ENCODE measurements at places on chromosomes 4 and X.

- DNase-seq: peak; percentile 25
Observed at GRCh38 chrX:49273181-49273727, 3.7 kb downstream of the PPP1R3F start.

- no peak for DNase-seq
Observed at GRCh38 chrX:2894885-2895292, 34.2 kb downstream of the ARSD start.

- no peak for DNase-seq
Observed at GRCh38 chr4:3290889-3291321, 1.9 kb upstream of the RGS12 start.

DNA sequence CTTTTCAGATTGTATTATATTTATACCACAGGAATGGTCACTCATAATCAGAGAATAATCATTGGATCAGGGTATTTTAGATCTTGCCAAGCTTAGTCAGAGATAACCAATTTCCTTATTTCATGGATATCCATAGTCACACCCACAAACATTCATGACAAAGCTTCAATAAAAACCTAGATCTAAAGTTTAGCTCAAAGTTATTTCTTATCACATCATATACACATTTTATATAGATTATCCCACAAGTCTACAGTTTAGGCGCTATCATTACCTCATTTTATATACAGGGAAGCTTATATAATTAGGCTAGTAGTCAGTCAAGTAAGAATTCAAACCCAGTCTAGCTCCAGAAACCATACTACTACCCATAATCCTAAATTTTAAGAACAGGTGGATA lies 82.3 kb downstream of the SLC10A7 start:
- no peak for DNase-seq

- DNase-seq: no peak
Observed at GRCh38 chr4:145452447-145453162, 29.0 kb upstream of the SMAD1 start.

GRCh38 chrX:153829549-153829798 lies 870 bp downstream of the PDZD4 start:
- no peak for DNase-seq

DNA sequence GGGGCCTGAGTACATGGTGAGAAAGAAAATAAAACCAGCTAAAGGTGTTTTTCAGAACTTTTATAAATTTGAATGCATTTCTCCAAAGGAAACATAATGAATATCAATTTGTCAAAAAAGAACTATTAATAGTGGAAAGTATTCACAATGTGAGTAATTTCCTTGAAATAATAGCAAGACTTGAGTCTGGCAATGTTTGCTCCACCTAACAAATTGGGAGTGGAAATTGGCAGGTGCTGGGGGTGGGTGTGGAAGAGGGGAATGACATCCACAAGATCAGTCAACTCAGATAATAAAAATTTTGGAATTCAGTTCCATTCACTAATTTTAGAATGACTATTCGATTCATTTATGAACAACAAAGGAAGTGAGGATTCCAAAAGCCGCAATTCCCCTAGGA lies 884.8 kb upstream of the SLIT2 start:
- no peak for DNase-seq

DNA sequence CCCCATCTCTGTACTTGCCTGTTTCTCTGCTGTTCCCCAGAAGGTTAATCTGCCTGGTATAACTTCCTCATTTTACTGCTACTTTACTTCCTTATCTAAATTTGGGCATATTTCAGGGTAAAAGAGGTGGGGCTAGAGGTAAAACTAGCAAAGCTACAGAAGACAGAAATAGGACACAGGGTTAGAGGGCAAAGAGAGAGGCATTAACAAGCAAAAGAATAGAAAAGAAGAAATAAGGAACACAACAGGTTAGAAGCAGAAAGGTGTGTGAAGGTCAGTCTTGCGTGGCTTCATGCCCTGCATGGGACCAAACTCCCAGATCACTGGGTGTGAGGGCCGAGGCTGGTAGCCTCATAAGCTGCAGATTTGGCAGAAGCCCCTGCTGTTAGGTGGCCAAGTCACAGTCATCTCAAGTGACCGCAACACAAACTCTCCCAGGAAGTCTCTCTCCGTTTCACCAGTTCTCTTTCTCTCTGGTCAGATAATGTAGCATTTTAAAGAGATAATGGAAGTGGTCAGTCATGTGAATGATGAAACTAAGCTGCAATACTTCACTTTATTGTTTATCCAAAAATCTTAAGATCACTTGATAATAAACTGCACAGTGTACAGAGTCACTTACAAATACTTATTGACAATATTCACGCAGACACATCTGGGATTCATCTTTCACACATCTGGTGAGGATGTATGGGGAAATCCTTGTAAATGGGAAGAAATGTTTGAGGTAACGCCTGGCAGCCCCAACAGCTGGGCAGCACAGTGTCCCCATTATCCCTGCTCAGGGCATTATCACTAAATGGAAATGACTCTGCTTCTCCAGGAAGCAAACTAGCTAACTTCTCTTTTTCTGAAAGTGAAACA lies 16.4 kb downstream of the TMEM154 start:
- DNase-seq: no peak

- DNase-seq: no peak
Observed at GRCh38 chrX:103446665-103447302, 70.4 kb downstream of the BEX3 start.

GRCh38 chrX:5051831-5052491 lies 1176.7 kb downstream of the NLGN4X start:
- DNase-seq: no peak

GRCh38 chr4:41644288-41644914 lies 104.1 kb downstream of the PHOX2B start:
- peak; percentile 2 for DNase-seq

GRCh38 chrX:55716937-55717336 lies 612 bp upstream of the RRAGB start:
- no peak for DNase-seq

DNA sequence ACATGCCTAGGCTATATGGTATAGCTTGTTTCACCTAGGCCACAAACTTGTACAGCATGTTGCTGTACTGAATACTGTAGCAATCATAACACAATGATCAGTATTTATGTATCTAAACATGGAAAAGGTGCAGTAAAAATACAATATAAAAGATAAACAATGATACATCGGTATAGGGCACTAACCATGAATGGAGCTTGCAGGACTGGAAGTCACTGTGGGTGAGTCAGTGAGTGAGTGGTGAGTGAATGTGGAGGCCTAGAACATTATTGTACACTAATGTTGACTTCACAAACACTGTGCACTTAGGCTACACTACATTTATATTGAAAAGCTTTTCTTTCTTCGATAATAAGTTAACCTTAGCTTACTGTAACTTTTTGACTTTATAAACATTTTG lies 45.6 kb upstream of the ANK2 start:
- DNase-seq: no peak

- no peak for DNase-seq
Observed at GRCh38 chr4:7790999-7791398, 148.7 kb downstream of the AFAP1 start.

DNA sequence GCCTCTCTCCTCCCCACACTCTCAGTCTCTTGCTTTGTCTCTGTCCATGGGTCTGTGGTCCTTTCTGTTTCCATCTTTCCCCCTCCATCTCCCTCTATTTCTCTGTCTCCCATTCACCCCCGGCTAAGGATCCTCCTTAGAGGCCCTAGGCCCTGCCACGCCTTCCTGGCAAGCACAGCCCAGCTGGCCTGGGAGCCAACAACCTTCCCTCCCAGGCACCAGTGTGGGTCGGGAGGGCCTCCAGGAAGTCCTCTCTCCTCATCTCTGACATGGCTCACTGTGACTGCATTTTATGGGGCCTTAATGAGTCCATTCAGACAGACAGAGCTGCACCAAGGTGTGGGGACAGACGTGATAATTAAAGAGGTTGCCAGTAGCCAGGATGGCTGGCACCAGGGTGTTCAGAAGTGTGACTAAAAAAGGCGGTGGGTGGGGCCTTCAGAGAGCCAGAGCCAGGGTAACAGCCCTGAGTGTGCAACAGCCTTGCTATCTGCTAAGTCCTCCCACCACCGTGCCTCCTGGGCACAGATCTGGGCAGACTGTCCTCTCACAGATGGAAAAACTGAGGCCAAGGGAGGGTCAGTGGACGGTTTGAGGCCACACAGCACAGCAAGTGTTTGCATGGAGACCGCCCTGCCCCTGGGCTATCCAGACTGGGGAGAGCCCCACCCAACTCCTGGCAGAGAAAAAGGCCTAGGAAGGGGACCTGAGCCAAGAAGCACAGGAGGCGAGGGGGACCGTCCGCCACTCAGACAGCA lies 31.5 kb downstream of the BLOC1S4 start:
- DNase-seq: no peak

DNA sequence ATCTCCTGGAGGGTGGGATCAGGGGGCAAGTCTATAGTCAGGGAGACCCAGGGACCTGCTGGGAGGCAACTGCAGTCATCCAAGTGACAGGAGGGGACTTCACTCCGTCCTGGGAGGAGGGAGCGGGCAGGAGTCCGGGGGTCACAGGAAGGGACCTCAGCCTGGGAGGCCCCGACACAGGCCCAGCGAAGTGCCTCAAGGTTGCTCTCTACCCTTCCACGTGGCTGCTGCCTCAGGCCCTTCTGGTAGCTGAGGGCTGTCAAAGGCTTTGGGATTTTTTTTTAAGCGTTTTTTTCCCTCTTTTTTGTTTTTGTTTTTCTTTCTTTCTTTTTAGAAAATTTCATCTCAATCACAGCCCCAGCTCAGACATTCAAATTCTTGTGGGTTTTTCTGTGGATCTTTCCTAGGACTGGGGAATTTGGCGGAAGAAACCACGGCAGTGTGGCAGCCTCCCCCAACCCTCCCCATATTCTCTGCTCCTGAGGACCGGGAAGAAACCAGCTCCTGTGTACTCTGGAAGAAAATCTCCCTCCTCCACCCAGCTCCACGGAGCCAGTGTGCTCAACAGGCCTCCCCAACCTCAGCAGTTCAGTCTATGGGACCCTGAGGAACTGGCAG lies 1.4 kb upstream of the HAUS7 start:
- no peak for DNase-seq

Measured in stimulated activated CD4-positive, alpha-beta T cell treated with anti-CD3 and anti-CD28 coated beads, Interleukin-4, amount 100 ng/mL, for 1 hour (primary cell).